Activated CD4-positive, alpha-beta T cell treated with anti-CD3 and anti-CD28 coated beads, Interleukin-2, amount 50 U/mL, for 24 hours (primary cell): ENCODE measurements at places on chromosomes 4 and X.
A peak's percentile ranks its signal among the peaks of the same experiment; 100 is the strongest.

- no peak for DNase-seq
These were observed 358.1 kb upstream of the NDST3 start for GRCh38 chr4:117676153-117676552.

- no peak for DNase-seq
These were observed 93.3 kb upstream of the BANK1 start for GRCh38 chr4:101697266-101697665.

DNA sequence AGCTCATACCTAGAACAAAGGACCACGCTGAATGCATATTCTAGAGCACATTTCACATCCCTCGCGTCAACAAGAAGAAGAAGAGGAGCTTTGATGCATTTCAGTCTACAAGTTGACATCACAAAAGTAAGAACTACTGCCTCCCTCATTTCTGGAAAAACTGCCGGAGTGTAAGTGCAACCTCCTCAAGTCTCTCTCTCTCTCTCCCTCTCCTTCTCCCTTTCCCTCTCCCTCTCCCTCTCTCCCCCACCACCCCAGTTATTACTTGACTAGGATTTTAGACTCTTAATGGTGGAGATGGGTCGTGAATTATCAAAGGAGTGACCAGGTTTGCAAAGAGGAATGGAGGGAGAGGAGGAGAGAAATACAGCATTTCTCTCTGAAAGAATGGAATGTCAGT is 1.4 kb upstream of the IRS4 start:
- no peak for DNase-seq

DNA sequence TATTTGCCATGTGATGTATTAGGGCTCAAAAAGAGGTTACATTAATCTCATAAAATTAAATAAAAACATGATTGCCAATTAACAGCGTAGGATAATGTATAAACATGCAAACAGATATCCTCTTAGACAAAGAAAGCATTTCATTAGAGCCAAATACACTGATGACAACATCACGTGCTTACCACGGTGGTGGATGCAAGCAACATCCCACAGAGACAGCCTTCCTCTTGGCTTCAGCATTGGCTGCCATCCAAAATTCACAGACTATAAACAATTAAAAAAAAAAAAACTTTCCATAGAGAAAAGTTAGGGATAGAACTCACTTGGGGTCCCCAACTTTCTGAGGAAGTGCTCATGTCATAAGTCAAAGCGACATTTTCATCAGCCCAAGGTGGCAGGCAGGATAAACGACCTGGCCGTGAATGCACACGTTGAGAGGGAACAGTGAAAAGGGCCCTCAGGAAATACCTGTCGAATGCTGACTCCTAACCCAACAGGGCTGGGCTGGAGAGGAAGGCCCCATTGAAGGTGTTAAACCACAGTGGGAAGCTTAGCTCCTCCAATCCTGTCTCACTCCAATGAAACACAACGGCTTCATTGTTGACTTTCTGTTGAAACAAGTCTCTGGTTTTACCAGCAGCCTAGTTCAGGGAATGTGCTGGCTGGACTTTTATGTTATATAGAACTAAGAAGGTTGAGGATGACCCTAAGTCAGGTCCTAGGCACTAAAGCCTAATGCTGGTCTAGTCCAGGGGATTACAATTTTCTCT is 48.4 kb downstream of the IDS start:
- no peak for DNase-seq

DNA sequence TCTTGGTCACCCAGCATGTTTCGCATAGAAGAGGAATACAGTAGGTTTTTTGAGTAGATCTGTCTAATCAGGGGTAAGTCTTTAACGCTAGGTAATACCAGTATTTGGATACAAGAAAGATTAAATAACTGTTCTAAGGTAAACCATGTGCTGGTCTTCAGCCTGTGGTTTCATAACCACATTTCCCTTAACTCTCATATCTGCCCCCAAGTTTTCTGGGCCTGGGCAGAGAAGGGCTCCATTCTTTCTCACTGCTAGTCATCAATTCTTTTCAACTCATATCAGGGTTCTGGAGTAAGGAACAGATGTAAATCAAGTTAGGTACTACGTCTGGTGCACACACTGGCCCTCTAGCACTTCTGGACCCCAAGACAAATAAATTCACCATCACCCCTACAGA is 49.0 kb downstream of the DHX15 start:
- no peak for DNase-seq

DNA sequence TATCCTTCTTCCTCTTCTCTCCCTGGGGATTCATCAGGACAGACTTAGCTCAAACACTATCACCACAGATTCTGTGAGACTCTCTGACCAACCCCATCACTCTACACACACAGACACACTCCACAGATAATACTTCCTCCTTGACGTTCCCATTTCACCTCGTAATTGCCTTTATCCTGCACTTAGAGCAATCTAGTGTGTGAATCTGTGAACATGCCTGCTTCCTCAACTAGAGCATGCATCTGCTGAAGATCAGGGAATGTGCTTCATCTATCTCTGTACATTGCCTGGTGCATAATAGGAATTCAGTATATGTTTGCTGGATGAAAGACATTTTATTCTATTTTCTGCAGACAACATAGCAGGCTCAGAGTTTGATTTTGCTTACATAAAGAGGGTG is 25.1 kb upstream of the HS6ST2 start:
- no peak for DNase-seq

DNA sequence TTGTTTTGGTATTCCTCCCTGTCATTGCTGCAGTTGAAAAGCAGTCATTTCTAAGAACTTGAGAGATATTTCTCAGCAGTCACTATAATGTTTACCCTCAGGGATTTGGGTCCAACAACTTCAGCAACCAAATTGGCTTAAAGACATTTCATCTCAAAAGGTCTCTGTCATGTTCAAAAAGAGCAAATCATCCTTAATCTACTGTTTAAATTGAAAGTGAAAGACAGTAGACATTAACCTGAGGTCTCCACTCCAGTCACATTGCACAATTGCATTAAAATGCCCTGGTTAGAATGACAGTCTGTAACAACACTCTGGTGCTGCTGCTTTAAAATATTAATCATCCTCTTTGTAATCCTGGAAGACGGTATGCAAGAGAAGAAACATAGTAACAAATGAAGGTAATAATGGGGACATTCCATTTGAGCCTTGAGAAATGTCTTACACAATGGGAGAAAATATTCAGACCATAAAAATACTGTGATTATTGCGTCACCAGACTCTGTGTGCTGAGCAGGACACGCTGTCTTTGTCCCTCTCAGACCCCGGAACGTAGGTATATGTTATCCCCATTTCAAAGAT is 90.2 kb upstream of the UNC5C start:
- no peak for DNase-seq

- DNase-seq, result no peak
These were observed 192.2 kb downstream of the BCOR start for GRCh38 chrX:39905538-39905891.

GRCh38 chr4:23773884-23774636 is 115.8 kb downstream of the PPARGC1A start:
- DNase-seq, result no peak

DNA sequence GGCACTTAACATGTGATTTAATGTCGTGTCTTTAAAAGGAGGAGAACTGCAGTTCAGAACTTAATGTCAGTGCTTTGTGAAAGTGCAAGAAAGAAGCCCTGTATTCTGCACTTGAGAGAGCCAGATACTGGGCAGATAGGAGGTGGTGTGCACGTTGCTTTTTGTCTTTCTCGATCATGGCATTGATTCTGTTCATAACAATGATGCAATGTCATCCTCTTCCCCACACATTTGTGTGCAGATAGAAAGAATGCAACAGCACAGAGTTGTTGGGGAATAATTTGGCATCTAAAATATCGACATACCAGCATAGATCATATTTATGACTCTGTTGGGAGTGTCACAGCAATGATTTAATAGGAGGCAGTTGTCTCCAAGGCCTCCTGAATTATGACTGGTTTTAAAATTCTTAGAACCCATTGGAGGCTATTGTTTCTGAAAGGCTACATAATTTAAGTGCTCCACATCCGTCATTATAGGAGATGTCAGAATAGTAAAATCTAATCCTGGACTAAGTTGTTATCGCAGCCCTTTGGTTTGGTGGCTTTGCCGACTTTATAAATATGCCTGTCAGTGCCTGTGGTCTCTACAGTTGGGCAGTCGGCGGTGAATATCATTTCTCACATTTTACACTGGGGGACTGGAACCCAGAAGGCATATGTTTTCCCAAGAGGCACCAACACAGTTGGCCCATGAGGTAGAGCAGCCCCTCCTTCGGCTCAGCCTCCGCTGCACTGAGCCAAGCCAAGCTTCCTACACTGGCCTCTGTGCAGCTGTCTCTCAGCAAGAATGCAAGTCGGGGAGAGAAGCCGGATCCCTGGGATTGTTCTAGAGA is 124.9 kb downstream of the PTTG2 start:
- no peak for DNase-seq

GRCh38 chr4:127523369-127523768 is 109.4 kb upstream of the INTU start:
- no peak for DNase-seq

DNA sequence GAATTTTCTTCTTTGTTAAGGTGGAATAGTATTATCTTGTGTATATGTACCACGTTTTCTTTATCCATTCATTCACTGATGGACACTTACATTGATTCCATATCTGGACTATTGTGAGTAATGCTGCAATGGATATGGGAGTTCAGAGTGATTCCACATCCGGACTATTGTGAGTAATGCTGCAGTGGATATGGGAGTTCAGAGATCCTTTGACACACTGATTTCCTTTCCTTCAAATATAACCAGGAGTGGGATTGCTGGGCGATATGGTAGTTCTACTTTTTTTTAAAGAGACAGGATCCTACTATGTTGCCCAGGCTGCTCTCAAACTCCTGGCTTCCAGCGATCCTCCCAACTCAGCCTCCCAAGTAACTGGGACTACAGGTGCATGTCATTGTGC is 12.1 kb downstream of the TMEM156 start:
- no peak for DNase-seq

- no peak for DNase-seq
These were observed 9.9 kb upstream of the SLC25A6 start for GRCh38 chrX:1401611-1402430.

DNA sequence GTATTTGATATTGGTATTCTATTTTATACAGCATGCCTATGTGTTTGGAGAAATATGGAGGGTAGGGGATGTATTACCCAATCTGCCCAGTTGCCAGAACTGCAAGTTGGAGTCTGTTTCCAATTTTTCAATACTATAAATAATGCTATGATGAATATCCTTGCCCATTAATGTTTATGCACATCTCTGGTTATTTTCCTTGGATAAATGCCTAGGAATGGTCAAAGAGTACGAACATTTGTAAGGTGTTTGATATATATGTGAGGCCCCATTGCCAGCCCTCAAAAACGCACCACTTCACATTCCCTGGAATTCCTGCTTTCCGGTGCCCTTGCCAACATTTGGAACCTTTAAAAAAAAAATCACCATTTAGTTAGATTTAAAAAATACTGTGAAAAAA is 34.3 kb downstream of the CLDN34 start:
- no peak for DNase-seq

DNA sequence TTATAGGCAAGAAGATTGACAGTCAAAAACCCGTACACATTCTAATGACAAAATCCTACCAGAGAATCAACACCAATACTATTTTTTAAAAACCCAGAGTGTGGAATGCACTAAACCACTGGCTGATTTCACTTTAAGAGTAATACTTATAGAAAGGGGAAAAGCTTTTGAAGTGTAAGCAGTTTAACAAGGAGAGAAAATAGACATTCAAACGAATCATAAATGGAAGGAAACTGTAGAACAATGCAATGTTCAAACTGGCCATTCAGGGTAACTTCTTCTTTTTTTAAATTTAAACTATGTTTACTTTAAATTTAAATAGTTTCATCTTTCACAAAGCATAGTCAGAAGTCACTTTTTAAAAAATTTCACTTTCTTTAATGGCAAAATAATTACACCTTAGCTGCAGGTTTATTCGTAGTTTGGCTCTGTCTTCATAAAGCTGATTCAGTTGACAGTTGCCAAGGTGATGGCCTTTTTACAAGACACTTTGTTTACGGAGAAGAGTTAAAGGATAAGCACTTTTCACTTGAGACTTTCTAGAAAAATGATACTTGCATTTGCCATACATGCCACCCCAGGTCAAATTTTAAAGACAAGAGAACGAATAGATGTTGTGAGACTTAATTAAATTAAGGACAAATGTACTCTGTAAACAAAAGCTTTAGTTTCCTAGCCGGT is 82.4 kb upstream of the KLF3 start:
- DNase-seq, result no peak

GRCh38 chr4:76866641-76867040 is 31.3 kb downstream of the SOWAHB start:
- DNase-seq, result no peak

- no peak for DNase-seq
These were observed 200.5 kb downstream of the CENPC start for GRCh38 chr4:67344594-67345380.

DNA sequence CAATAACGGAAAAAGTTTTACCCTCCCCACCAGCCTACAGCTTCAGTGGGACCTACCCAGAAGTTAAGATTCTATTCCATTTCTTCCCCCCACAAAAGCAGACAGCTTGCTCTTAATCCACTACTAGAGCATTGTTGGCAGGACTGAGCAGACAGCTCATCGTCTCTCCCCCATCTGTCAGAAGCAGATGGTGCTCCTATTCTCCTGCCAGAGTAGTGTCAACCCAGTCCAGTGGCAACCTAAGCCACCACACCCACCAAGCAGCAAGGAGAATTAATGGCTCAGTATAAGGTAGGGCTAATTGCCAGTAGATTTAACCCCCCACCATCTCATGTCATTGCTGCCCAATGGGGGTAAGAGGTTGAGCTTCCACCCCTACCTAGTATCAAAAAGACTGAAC is 62.0 kb downstream of the AWAT2 start:
- DNase-seq, result no peak

DNA sequence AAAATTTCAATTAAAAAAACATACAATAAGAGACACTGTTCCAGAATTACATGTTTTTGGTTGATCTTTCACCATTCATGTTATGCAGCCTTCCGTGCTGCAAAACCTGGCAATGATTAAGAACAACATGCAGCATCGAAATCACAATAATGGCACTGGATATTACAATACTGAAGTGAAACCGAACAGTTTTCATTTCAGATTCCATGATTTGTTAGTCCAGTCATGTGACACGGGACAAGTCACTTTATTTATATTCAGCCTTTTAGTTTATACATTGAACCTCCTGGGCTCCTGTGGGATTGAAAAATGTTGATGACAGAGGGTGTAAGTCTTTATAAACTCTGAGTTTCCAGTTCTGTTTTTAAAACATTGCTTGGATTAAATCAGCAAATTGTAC is 142.5 kb upstream of the TTC29 start:
- DNase-seq, result no peak

- peak; percentile 59 for DNase-seq
These were observed 18.1 kb upstream of the CHRNA9 start for GRCh38 chr4:40316782-40317635.

- DNase-seq, result no peak
These were observed 6.5 kb downstream of the TIFA start for GRCh38 chr4:112279025-112279881.

GRCh38 chr4:89303177-89303576 is 4.4 kb downstream of the GPRIN3 start:
- DNase-seq, result no peak
